ENCODE measurements at places on chromosomes 16 and 17.

DNA sequence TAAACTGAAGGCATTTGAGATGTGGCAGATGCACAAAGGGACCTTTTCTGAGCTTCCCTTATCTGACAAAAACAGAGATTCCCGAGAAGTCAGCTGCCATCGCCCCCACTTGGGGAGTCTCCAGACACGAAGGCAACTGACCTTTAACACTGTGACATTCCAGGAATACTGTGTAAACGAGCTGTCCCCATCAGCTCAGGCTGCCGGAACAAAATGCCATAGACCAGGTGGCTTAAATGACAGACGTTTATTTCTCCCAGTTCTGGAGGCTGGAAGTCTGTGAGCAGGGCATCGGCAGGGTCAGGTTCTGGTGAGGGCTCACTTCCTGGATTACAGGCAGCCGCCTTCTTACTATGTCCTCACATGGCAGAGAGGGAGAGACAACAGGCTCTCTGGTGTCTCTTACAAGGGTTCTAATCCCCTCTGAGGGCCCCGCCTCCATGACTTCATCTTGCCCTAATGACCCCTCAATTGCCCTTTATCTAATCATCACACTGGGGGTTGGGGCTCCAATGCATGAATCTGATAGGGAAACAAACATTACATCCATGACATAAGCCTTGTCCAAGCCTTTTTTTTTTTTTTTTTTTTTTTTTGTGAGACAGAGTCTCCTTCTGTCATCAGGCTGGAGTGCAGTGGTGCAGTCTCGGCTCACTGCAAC is 178.5 kb upstream of the RPL38 start:
- DNase-seq, result no peak

- DNase-seq, result no peak
These were observed 55.6 kb downstream of the BAIAP2 start for GRCh38 chr17:81090361-81091136.

DNA sequence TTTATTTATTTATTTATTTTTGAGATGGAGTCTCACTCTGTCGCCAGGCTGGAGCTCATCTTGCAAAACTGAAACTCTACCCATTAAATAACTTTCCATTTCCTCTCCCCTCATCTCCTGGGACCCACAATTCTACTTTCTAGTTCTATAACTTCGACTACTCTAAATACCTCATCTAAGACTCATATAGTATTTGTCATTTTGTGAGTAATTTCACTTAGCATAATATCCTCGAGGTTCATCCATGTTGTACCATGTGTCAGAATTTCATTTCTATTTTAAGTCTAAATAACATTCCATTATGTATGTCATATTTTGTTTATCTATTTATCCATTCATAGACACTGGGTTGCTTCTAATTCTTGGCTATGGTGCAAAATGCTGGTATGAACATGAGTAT is 5.1 kb upstream of the NT5M start:
- DNase-seq, result no peak

GRCh38 chr17:45091778-45092425 is 30.8 kb downstream of the NMT1 start:
- no peak for DNase-seq

DNA sequence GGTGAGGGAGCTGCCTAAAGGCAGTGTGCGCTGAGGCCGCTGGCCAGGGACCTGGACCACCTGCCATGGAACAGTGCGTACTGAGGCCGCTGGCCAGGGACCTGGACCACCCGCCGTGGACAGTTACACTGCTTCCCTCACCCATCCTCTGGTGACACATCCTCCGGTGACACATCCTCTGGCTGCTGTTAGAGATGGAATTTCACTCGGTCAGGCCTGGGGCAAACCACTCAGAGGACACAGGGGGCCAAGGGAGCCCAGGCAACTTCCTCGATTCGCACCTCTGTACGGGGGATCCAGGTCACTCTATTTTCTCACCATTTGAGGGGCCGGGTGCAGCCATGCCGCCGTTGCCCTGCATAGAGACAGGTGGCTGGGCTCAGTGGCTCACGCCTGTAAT is 32.4 kb upstream of the RPTOR start:
- no peak for DNase-seq

GRCh38 chr17:55605705-55606487 is 94.6 kb upstream of the SMIM36 start:
- DNase-seq, result no peak

- DNase-seq, result no peak
These were observed 15.1 kb upstream of the DHX8 start for GRCh38 chr17:43468691-43469139.

- DNase-seq, result no peak
These were observed 25.7 kb downstream of the CHD9 start for GRCh38 chr16:53080345-53081031.

- DNase-seq, result no peak
These were observed 225.3 kb upstream of the COX10 start for GRCh38 chr17:13843862-13844635.

- no peak for DNase-seq
These were observed 135.9 kb downstream of the TOX3 start for GRCh38 chr16:52411011-52411410.

DNA sequence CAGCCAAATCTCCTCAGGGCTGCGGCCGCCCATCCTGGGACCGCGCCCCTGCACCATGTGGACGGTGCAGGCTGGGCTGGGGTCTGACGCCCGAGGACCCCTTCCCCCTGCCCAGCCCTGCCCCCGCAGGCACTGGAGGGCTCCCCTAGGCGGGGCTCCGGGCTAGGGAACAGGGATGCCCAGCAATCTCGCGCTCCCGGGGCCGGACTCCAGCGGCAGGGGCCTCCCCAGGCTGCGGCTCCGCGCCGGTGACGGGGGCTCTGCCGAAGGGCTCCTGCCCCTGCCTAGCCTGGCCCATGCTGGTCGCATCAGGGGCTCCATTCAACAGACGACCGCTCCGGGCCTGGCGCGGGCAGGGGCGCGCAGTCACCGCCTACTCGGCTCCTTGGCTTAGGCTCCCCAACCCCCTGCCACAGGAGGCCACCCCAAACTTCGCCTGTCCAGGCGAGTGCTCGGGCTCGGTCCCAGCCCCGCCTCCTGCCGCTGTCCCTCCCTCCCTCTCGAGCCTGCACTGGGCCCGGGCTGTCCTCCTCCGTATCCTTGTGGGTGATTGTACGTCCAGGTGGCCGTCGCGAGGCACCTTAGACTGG is 27.4 kb upstream of the ADORA2B start:
- DNase-seq, result no peak

GRCh38 chr16:50297301-50298074 is 31.1 kb downstream of the ADCY7 start:
- DNase-seq, result peak; percentile 13

GRCh38 chr17:46106966-46107644 is 86.1 kb downstream of the KANSL1 start:
- DNase-seq, result no peak

DNA sequence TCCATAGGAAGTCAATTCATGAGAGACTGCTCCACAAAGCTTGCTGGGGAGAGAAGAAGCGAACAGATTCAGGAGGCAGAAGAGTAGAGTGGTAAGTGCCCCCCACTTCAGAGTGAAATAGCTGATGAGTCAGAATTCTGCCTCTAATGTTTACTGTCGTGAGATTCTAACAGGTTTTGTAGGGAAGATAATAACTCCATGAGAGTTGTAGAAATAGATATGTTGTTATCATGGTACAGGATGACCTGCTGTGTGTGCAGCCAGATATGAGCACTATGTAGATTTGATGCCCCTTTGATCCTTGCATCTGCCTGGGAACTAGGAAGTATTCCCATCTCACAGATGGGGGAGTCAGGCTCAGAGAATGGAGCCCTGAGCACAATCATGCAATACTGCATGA is 502.4 kb upstream of the CDH11 start:
- no peak for DNase-seq

DNA sequence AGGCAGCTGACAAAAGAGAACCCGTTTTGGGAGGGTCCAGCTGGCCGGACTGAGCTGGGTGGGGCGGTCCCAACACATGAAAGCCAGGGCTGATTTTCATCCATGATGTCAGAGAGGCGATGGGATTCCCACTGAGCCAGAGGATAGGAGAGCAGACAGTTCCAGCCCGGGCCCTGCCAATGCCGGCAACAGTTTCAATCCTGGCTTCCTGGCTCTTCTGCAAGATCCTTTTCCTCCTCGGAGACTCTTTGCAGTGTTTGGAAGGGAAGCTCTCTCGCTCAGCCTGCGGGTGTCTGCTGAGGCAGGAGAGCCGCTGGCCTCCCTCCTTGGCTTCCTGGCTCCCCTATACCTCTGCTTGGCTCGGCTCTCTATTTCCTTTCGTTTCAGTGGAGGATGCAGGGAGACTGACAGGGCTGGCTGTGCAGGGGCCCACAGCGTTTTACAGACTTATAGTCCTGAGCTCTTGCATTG is 145.5 kb upstream of the SOX9 start:
- no peak for DNase-seq

DNA sequence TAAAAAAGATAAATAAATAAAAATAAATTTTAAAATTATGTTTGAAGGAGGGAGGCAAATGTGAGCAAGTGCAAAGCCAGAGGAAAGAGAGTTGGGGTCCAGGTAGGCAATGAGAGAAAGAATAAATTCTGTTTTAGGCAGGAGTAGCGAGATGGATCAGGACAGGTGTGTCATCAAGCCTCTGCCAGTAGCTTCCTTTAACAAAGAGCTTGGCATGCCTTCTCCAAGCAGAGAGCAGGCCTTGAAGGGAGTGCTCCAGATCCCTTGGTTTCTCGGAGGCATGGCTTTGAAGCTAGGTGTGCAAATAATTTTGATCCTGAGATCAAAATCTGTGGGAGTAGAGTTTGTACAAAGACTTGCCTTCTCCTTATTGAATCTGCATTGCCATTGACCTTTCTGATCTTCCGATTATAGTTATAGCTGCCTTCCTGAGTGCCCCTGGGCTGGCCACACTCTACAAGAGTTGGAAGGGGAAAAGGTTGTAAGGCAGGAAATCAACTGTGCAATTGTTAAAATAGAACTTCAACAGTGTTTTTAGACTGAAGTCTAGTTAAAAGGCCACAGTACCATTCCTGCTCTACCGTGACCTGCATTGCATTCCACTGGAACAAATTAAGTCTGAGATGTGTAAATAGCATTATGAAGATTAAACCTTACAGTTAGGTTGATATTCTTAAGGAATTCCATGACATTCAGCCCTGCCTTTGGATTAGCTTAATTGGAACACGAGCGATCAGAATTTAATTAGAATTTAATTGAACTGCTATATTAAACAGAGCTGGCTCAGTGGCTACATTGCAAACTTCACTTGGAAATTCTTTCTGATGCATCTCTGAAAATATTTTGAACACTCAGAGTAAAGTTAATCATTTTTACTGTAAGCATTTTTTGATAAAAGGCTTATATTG is 33.7 kb downstream of the IQCK start:
- DNase-seq, result no peak

DNA sequence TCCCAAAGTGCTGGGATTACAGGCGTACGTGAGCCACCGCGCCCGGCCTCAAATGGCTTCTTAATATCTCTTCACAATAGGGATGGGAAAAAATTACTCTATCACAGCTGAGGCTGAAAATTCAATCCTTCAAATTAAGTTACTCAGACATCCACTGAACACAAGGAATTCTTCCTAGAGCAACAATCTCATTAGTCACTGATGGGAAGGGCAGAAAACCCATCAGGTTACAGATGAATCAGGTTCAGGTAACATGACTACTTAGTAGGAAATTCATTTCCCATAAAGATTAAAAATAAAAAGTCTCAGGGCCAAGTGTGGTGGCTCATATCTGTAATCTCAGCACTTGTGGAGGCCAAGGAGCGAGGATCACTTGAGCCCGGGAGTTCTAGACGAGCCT is 42.5 kb upstream of the ABR start:
- DNase-seq, result no peak

DNA sequence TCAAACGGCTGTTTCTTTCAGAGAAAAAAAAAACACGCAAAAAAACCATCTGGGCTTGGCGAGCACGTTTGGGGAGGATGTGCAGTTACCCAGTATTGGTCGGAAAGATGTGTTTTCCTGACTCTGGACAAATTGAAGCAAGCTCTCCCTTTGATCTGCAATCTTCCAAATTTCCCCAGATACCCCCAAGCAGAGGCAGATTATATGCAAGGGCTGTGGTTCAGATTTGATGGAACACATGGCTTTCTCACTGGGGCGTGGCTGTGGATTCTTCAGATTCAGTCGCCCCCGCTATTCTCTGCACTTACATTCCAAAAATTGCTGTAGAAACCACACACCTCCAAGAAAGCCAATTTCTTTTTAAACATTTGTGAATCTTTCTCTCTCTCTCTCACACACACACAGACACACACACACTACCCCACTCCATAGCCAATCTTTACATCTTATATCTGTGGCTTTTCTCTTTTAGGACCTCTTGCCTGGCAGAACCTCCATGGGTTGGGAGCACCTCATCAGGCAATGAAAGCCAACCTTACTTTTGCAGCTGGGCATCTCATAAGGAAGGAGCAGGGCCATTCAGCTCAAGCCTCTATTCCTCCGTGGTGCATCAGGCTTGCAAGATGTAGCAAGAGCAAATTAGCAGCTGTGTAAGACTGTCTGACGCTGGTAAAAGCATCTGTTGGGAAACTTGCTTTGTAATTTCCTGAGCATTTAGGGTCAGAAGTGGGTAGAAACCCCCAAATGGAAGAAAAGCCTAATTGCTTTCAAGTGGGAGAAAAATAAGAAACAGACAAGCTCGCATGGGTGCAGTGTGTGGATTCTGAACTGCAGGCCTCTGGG is 103.9 kb upstream of the FAM20A start:
- no peak for DNase-seq

- DNase-seq, result no peak
These were observed 247.2 kb downstream of the XYLT1 start for GRCh38 chr16:17223576-17223975.

- DNase-seq, result no peak
These were observed 79.5 kb downstream of the CA4 start for GRCh38 chr17:60229188-60229802.

DNA sequence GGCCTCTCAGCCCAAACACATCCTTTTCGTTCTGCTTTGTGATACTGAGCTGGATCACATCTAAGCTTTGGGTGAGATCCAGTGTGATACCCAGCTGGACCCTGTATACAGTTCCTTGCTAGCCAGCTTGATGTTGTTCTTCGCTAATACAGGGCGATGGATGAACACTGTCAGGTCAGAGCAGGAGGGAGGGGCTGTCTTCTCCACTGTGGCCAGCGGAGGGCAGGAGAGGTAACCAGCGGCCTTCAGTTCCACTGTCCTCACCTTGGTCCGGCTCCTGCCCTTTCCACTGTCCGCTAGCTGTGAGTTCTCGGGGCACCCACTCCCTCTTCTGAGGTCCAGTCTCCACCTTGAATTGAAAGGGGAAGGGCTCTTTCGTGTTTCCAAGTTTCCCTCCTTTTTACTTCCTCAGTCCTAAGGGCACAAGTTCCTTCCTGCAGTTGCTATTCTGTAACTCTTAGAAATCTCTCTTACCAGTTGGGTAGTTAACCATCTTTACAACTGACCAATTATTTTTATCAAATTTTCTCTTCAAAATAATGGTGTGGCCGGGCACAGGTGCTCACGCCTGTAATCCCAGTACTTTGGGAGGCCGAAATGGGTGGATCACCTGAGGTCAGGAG is 3.0 kb upstream of the ZNF213 start:
- peak; percentile 7 for DNase-seq

- DNase-seq, result no peak
These were observed 68.1 kb upstream of the CACNG3 start for GRCh38 chr16:24188021-24188542.

DNA sequence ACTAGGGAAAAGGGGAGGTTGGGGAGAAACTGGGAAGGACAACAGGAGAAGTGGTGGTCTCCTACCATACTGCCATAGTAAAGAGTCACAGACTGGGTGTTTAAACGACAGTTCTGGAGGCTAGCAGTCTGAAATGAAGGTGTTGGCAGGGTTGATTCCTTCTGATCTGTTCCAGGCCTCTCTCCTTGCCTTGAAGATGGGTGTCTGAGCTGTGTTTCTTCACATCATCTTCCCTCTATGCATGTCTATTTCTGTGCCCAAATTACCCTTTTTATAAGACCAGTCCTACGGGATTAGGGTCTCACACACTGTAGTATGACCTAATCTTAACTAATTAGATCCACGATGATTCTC is 79.8 kb upstream of the TMEM97 start:
- no peak for DNase-seq

Measured in GM12892 (cell line).